ENCODE measurements at places on chromosomes 12 and 14.

GRCh38 chr12:68310370-68310769, 21.8 kb downstream of the MDM1 start:
- DNase-seq = peak; percentile 76

- no peak for DNase-seq
Measured at GRCh38 chr14:62364161-62364560, 601.9 kb downstream of the SNAPC1 start.

- DNase-seq = no peak
Measured at GRCh38 chr12:130966443-130967030, 12.8 kb downstream of the ADGRD1 start.

DNA sequence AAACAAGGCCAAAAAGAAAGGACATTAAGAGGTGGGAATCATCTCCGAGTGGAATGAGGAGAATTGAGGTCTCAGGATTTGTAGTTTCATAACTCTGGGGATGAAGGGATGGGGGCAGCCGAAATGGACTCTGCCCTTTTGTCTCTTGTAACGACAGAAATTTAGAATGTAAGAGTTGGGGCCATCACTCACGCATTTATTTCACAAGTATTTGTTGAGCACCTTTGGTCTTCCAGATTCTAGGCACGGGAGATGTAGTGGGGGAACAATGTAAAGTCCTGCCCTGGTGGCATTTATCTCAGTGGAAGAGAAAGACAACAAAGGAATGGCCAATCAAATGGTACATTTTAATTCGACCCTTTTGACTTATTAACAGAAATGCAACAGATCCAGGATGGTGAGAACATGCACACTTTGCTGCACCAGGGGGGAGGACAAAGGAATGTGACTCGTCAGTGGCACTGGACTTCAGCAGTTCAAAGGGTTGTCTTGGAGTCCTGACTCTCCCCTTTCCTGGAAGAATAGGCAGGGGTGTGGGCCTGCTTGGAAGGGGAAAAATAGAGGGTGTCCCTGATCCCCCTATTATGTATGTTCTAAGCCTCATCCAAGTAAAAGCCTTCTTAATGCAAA, 102.0 kb downstream of the TMEM30B start:
- no peak for DNase-seq

- no peak for DNase-seq
Measured at GRCh38 chr14:95725685-95726336, 11.9 kb upstream of the TCL1A start.

- no peak for DNase-seq
Measured at GRCh38 chr14:50070840-50071548, 45.4 kb downstream of the VCPKMT start.

GRCh38 chr12:108805136-108805535, 52.2 kb downstream of the SSH1 start:
- no peak for DNase-seq

DNA sequence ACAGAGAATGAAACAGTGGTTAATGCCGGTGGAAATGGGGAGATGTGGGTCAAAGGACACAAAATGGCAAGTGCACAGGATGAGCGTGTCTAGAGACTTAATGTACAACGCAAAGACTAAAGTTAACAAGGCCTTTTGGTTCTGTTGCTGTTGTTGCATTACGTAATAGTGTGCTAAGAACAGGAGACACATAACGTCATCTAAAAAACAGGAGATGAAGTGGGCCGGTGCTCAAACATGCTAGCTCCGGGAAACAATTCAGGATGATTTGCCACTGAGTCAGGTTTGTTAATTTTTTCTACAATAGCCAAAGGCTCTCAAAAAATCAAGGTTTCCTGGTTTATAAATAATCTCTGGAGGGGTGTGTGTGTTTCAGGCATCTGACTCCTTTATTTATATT, 55.5 kb downstream of the ETV6 start:
- DNase-seq = peak; percentile 83

GRCh38 chr14:58426670-58427280, 556 bp downstream of the TIMM9 start:
- DNase-seq = peak; percentile 3

GRCh38 chr14:51552768-51553404, 98.8 kb upstream of the FRMD6 start:
- DNase-seq = no peak

- no peak for DNase-seq
Measured at GRCh38 chr12:32273063-32273522, 126.3 kb upstream of the FGD4 start.

DNA sequence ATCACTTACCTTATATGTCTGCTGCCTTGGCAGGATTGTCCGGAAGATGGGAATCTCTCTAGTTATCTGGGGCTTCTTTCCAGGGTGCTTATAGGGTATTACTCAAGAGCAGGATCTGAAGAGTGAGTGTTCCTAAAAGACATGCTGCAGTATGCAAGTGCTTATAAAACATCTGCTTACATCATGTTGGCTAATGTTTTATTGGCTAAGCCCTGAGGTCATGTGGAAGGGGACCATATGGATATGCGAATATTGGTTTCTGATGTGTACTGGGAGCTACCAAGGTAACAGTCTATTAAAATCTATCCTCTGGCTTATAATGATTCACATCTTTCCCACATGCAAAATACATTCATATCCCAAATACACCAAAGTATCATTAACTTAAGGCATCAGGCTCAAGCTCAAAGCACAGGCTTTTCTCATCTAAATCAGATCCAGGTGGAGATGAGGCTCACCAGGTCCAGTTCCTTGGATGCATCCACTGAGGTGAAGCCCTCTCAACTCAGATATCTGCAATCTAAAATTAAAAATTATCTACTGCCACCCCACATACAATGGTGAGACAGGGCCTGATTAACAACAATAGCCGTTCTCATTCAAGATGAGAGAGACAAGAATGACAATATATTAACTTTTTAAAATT, 29.8 kb downstream of the LRRIQ1 start:
- no peak for DNase-seq

DNA sequence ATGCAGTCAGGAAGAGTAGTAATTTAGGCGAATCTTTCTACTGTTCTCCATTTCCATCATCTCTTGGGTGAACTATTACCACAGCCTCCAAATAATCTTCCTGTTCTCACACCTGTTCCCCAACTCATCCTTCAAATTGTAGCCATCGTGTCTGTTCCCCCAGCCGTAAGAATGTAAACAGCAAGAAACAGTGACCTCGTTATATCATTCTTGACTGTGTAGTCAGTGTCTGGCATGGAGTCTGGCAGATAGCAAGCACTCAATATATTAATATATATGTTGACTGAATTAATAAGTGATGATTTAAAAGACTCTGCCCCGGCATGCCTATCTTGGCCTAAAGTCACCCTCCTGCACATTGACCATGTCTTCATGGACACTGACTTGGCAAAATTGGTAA, 20.3 kb downstream of the PDE6H start:
- no peak for DNase-seq

DNA sequence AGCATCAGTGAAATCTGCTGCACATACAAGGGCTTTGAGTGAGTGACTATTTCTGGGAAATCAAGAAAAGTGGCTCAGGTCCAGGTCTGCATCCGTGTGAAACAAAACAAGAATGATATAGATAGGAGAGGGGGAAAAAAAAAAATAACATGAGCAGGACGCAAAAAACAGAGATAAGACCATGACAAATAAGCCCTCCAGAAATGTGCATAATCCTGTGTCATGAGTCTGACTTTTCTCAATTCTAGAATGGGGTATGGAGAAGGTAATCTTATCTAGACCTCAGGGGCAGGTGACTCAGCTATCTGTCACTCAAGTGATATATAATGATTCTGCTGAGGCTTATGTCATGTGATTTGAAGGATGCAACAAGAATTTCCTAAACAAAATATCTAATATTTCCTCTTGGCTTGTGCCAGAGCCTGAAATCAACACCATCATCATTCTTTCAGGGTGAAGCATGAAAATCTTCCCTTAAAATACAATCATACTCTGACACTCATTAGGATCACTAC, 250.0 kb downstream of the PHLDA1 start:
- DNase-seq = no peak

DNA sequence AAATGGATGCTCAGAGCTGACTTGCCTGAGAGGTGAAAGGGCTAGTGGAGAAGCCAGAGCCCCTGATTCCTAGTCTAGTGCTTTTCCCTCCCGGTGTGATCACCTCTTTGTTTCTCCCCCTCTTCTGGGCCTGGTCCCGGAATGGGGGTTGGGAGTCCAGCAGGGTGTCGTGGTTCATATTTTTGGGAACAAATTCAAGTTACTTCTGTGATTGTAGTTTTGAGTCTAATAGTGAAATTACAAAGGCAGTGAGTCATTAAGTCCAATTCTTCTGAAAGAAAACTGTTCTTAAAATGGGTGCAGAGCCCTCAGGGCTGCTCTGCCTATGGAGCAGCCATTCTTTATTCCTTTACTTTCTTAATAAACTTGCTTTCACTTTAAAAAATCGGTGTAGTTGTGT, 7.6 kb downstream of the SUSD6 start:
- DNase-seq = no peak

- no peak for DNase-seq
Measured at GRCh38 chr12:50745861-50746260, 18.0 kb upstream of the ATF1 start.

DNA sequence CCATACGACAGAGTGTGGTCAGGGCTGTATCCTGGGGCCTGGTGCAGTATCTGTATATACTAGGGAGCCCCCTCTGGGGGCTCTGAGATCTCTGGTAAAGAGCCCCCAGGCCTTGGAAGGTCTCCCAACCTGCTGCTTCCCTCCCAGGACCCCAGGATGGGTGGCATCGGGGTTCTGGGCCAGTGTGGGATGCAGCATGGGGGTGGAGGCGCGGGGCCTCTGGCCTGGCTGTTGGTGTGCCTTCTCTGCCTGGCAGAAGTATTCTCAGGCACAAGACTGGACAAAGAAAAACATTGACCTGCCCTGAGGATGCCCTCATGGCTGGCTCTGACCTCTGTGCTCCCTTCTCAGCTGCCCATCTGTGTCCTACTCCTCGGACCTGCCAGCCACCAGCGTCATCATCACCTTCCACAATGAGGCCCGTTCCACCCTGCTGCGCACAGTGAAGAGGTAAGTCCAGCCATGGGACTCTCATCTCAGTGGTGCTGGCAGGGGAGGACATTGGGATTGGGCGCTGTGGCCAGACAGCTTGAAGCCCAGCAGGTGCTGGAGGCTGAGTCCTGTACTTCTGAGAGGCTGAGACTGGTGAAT, 64.5 kb downstream of the GALNT16 start:
- no peak for DNase-seq

- DNase-seq = no peak
Measured at GRCh38 chr12:107254258-107254856, 161.0 kb upstream of the CRY1 start.

- DNase-seq = no peak
Measured at GRCh38 chr14:22291406-22291805, 297.6 kb downstream of the DAD1 start.

GRCh38 chr14:53167602-53168328, 14.6 kb upstream of the DDHD1 start:
- DNase-seq = no peak

- DNase-seq = no peak
Measured at GRCh38 chr12:74957634-74958033, 252.0 kb downstream of the KCNC2 start.

GRCh38 chr12:124569375-124570148, 2.1 kb upstream of the NCOR2 start:
- DNase-seq = no peak

DNA sequence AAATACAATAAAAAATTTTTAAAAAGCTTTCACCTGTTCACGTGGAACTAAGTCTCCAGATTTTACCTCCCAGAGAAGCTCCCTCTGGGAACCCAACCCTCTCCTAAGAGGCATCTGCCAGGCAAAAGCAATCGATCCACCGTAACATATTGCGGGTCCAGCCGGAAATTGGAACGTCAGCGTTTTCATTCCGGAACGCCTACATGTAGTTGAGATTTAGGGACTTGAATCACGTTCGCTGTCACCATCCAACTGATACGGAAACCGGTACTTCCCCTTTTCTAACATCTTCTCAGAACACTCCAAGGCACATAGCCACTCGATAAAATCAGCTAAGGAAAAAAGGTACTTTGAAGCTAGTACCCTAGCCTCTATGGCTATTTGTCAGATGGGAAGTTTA, 70.3 kb downstream of the COX16 start:
- no peak for DNase-seq

- no peak for DNase-seq
Measured at GRCh38 chr12:92703786-92704185, 997 bp downstream of the PLEKHG7 start.

DNA sequence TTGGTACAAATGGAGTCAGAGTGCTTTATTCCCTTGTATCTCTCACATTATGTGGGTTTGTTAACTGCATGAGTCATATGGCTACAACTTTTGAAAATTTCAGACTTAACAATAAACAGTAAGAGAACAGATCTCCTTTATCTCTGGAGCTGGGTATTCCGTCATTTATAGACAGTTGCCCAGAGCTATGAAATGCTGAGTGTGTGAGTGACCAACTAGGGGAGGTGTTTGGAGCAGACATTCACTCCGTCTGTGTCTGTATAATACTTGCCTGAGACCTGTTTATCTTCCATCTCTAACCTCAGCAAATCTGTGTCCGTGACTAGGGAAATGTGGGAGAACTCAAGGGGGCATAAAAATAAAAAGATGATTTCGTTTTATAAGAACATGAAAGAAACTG, 279.9 kb upstream of the FAR2 start:
- DNase-seq = peak; percentile 50

DNA sequence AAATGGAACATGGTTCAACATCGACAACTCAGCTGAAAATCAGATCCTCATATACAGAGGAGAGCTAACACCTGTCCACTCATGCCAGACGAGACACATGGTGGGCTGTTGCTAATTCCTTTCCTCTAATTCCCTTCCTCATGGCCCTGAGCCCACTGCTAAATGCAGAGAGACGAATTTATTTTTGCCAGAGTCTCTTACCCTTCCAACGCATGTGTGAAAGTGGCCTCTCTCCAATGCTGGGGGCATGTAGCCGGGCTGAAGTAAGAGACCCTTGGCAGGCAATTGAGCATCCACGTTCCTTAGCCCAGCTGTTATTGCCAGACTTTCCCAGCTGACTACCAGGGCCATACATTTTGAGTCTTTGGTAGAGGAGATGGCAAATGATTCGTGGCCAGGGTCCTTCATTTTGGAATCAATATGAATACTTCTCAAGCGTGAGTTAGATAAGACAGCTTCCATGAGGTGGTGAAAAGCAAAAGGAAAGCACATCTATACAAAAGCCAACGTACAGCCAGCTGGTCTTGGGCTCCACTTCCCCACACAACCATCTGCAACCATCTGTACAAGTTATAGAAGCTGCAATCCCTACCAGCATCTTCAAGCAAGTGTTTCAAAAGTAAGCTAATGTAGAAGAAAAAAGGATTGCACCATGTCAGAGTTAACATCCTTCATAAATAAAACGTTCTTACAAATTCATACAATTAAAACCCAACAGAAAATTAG, 28.6 kb downstream of the CORO1C start:
- no peak for DNase-seq

- DNase-seq = no peak
Measured at GRCh38 chr12:71980538-71980937, 41.9 kb downstream of the TPH2 start.

Data from BJ (cell line).